Pericardium fibroblast (primary cell): ENCODE measurements at places on chromosomes 6 and 20. TPM values are rescaled to one million over a fixed set of nuclear protein-coding genes. Genes with fewer than 3 reads are reported as not detected.

TBXT gene
- total RNA-seq = not detected in 2 replicates

MCCD1 gene
- not detected in 2 replicates for total RNA-seq

OTOR gene
- total RNA-seq = not detected in 2 replicates

BCAS4 gene
- total RNA-seq = 5.6 and 8.2 TPM in 2 replicates

ADGRF1 gene
- total RNA-seq = not detected in 2 replicates

PNPLA1 gene
- not detected in 2 replicates for total RNA-seq

RIPPLY2 gene
- not detected in 2 replicates for total RNA-seq

GFOD1 gene
- 5.7 and 24.2 TPM in 2 replicates for total RNA-seq

ASXL1 gene
- total RNA-seq = 20.2 and 23.8 TPM in 2 replicates

PRPH2 gene
- 3.0 and 3.1 TPM in 2 replicates for total RNA-seq

DPM1 gene
- total RNA-seq = 46.0 and 62.8 TPM in 2 replicates

TENT5A gene
- 6.5 and 9.9 TPM in 2 replicates for total RNA-seq

SSTR4 gene
- total RNA-seq = not detected in 2 replicates
